CD4-positive, alpha-beta T cell treated with Interleukin-6 at 100 ng/mL for 8 hours (primary cell): ENCODE measurements at places on chromosomes 3 and 15.

GRCh38 chr3:126896067-126896441, 86.9 kb upstream of the PLXNA1 start:
- no peak for DNase-seq

DNA sequence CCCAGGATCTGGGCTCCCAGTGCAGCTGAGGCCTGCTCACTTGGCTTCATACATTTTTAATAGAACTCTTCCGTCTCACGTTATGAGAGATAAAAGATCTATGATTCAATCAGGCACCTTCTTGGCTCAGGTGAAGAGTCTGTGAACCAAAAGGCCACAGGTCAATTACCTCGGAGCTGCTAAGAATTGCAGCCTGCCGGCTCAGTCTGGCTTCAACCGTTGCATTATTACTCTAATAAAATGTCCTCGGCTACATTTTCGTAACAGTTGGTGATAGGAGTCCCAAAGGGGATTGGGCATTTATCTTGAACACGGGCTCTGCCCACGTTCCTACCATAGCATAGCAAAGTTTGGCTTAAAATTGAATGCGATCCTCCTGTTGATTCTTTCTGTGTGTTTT, 176.3 kb downstream of the SLCO3A1 start:
- no peak for DNase-seq

GRCh38 chr15:77243716-77244401, 172.9 kb upstream of the TSPAN3 start:
- DNase-seq, result no peak

GRCh38 chr3:26018889-26019288, 229.0 kb downstream of the OXSM start:
- no peak for DNase-seq

DNA sequence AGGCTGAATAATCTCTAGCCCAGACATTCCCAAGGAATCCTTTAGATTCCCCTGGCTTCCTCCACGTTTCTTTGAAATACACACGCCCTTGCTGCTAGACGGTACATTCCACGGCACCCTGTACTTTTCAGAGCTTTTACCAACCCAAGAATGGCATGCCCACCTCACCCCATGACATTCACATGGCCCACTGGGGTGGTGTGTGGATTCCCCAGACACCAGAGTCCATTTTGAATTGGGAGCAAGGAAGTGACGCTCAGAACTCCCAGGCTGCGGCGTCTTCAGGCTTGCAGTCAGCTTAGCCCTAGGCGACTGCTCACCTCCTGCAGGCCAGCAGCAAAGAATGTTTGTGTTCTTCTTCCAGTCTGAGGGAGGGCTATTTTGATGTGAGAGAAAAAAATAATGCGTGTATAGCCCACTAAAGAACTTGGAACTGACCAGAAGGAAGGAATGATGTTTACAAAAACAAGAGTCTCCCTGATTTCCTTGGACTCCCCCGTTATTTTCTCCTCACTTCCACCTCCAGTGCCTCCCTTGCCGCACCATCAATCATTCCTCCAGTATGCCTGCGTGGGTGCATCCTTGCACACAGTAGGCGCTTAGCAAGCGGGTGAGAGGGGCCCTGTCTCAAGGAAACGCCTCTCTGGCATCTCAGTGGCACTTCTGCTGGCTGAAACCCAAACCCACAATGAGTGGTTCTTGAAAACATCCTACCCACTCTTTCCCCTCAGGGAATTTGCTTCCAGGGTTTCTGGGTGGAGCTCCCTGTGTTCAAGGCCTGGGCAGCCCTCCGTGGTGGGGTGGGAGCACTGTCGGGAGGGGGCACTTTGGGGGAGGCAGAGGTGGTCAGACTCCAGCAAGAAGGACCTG, 59.9 kb downstream of the SMAD6 start:
- DNase-seq, result no peak

DNA sequence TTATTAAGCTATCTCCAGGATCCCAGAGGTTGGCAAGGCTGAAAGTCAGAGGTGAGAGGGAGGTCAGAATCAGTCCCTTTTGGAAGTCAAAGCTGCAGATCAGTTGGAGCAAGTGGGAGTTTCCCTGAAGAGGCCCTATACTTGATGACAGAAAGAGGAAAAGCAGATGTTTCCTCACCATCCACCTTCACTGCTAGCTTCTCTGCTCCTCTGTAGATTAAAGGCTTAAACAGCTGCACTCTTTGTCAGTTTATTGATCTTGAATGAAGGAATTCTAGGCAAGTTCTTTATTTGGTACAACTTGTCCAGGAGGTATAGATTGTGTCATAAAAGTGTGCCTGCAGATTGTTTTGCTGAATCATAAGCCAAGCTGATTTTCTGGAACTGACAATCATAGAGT, 408.2 kb upstream of the TGFBR2 start:
- DNase-seq, result no peak

DNA sequence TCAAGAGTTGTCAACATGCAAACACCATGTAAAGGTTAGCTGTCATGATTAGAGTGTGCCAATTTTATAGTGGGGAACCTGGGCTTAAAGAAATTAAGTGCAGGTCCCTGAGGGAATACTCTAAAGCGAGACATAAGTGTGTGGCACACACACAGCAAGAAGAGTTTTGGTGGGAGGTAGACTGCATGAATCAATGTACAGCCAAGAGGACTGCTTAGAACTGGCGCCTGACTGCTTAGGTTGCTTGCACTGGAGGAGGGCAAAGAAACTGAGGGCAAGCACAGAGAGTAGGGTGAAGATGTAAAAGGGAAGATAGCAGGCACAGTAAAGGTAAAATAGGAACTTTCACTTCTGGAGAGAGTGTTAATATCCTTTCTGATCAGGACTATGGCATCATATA, 184.9 kb downstream of the SOX2 start:
- no peak for DNase-seq

DNA sequence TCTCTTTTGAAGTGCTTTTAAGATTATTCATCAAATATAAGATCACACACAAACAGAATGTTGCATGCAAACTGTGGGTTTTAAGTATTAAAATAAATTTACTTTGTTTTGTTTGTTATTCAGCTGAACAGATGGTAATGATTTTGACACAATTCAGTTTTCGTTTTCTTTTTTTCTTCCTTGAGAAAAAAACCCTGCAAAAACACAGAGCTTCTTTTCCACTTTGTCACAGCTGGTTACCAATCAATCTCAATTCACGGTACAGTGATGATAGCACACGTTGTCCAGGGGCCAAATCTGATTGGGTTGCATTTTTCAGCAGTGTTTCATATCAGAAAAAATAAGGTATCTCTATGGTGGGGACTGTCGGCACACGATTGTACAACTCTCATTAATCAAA, 473.6 kb downstream of the ROBO2 start:
- DNase-seq, result no peak

GRCh38 chr3:30943206-30943605, 48.7 kb upstream of the GADL1 start:
- DNase-seq, result no peak

- no peak for DNase-seq
Observed at GRCh38 chr15:81182756-81183438, 13.8 kb upstream of the IL16 start.

DNA sequence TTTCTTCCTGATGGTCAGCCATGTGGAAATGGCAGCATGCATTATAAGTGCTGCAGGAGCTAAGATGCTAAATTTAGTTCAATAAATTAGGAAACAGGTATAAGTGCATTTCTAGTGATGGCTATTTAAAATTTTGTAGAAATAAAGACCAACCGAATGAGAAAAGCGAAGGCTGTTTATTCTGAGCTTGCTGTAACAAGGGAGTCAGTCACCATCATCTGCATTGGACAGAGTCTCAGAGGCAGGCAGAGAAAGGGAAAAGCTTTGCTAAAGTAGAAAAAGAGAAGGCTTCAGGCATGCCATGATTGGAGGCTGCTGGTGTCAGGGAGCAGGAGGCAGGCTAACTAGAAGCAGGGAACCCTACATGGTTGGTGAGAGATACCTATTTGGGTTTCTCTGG, 451.0 kb downstream of the EDEM1 start:
- no peak for DNase-seq

DNA sequence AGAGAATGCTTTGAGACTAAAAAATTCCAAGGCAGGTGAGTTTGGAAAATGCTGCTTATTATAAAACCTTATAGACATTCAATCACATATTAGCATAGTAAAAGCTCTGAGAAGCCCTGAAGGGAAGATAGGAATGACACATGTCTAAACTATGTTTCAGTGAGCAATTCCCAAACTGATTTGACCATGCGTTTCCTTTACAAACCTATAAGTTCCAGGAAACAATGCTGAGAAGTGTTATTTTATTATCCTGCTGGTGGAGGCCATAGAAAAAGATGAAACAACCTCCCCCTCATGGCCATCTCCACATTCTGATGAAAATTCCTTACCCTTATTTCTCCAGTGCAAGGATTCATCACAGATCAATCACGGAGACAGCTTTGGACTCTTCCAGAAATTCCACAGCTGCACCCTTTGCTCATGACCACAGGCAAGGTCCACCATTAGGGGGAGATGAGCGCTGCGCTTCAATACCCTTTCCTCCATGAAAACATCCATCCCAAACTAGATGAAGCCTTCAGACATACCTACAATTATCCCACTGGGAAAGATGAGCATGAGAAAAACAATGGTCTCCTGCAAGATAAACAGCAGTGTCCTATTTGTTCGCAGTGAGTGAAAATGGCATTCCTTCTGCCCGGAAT, 372.1 kb downstream of the MAGI1 start:
- DNase-seq, result no peak

DNA sequence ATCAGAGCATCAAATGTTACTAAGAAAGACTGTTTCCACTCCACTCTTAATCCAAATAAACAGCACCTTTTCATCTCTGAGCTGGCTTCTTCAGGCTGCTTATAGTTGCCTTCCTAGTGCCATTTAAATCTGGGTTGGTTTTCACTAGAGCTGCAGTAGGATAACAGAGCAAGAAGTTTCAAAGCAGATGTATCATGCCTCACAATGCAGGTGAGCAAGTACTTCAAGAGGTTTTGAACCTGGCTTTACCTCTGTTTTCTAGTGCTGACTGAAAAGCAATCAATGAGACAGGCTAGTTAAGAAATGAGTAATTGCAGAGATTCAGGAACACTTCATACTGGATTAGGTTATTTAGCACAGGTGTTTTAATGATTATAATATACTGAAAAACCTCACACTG, 147.7 kb upstream of the SATB1 start:
- no peak for DNase-seq

- DNase-seq, result no peak
Observed at GRCh38 chr3:137468446-137468845, 295.7 kb upstream of the SOX14 start.

GRCh38 chr15:56146756-56147155, 96.9 kb downstream of the RFX7 start:
- no peak for DNase-seq

GRCh38 chr3:185837414-185837813, 12.6 kb upstream of the IGF2BP2 start:
- DNase-seq, result no peak

DNA sequence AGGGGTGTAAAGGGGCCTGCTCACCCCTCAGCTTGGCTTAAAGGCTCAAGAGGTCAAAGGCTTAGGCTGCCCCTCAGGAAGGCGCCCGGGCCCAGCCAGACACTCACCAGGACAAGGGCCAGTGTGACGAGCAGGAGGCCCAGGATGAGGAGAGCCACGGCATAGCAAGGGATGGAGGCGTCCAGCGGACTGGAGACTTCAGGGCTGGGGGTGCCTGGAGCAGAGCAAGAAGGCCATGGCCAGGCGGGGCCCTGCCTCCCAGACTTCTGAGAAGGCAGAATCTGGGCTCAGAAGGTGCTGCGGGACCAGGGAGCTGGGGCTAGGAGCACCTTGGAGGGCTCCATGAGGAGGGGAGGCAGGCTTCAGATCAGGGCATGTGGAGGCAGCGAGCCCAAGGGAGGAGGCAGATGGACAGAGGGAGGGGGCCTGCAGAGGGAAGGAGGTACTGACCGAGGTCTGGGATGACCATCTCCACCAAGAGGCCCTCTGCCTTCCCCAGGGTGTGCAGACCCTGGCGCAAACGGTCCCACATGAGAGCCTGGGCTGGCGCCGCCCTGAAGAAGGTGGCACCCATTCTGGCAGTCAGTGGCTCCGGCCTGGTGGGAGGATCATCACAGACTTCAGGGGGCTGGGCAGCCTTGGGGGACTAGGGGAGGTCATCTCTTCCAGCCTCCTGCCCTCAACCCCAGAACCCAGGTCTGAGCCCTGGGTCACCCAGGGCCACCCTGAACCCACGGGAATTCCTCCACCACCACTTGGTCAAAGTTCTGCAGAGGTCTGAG, 24.5 kb downstream of the C15orf39 start:
- DNase-seq, result no peak

DNA sequence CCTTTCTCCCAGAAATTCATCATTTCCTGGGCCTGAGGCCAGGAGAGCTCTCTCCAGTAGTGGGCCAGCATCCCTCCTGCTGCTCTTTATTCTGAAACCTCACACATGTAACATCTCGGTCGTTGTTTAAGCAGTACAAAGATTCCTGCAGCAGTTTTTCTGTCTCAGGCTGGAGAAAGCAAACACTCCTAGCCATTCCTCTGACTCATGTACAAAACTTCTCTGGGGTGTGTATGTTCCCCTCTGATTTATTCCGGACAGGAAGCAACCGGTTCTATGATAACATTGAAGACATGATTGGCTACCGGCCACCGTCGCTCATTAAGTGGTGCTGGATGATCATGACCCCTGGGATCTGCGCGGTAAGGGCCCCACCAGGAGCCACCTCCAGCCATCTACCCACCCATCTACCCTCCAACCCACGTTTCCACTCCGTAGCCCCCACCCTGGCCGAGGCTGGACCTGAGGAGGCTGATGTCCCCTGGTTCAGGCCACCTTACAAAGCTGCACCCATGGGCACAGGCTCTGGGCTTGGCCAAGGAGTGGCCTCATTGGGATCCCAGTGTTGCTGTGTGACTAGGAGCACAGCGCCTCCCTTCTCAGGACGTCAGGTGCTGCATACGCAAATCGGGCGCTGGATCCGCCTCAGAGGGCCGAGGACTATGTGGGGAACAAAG, 58.6 kb upstream of the SLC6A1 start:
- no peak for DNase-seq

DNA sequence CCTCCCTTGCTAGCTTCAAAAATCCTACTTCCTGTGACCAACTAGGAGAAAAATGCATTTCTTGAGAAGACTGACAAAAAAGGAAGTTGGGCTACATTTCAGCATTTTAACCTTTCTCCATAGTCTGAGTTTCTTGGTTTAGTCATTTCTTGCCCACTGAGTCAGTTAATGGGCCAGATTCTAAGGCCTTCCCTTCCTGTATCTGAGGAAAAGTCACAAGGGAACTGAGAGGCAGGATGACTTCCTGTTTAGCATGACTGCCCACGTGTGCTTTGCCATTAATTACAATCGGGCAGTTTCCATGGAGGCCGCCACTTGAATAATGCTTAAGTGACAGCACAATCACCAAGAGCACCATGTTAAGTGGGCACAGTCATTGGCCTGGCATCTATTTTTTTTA, 794.4 kb upstream of the LMCD1 start:
- no peak for DNase-seq

DNA sequence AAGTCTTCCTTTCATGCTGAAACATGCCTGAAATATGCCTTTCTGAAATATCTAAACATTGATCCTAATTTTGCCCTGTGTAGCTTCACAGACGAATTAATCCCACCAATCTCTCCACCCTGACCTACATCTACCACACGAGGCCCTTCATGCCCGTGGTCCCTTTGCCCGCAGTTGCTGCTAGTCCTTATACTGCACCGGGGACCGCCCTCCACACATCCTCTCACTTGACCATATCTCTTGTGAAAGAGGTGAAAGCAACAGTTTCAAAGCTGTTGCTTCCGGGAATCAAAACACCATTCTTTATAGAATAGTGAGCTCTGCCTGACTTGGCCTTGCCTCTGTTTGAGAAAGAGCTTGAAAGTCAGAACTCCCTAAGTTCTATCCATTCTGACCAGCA, 499.5 kb downstream of the NTRK3 start:
- DNase-seq, result no peak
